Articular chondrocyte of knee joint (primary cell): ENCODE measurements at places on chromosomes 12 and 14. TPM values are rescaled to one million over a fixed set of nuclear protein-coding genes. Genes with fewer than 3 reads are reported as not detected.

The OR10A7 gene
- total RNA-seq = not detected in 2 replicates

The MYL6B gene
- total RNA-seq = 59.9 and 62.3 TPM in 2 replicates

The TCL1B gene
- total RNA-seq = not detected in 2 replicates

The INSM2 gene
- total RNA-seq = not detected in 2 replicates

The C14orf39 gene
- 0.86 and 1.4 TPM in 2 replicates for total RNA-seq

The RDH5 gene
- 60.9 and 66.7 TPM in 2 replicates for total RNA-seq

The LRFN5 gene
- total RNA-seq = 0.39 TPM in 1 of 2 replicates, not detected in the other

The VRTN gene
- not detected in 2 replicates for total RNA-seq

The KRT3 gene
- not detected in 2 replicates for total RNA-seq

The HOTAIR gene
- total RNA-seq = 1.6 and 1.8 TPM in 2 replicates
